Stimulated activated naive CD8-positive, alpha-beta T cell treated with anti-CD3 and anti-CD28 coated beads, Interleukin-15, Interleukin-2, amounts not matched to agents 100 U/mL and 50 U/mL, for 24 hours (primary cell): ENCODE measurements at places on chromosomes 3 and 15.
A peak's percentile ranks its signal among the peaks of the same experiment; 100 is the strongest.

DNA sequence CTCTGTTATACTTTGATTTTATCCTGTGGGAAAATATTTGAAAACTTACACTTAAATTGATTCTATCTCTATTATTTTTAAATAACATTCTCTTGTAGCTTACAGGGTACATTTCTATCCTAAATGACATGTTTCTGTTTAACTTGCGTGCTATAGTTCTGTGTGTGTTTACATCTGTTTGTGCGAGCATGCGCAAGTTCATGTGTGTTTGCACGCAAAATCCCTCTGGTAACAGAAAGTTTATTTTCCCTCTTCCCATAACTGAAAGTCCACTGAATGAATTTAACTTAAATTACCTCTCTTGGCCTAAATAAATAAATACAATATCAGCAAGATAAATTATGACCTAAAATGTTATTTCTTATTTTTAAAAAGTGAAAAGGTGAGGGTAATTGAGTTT lies 117.3 kb upstream of the NEO1 start:
- no peak for DNase-seq

- no peak for DNase-seq
These were observed 233.8 kb downstream of the NTRK3 start for GRCh38 chr15:88022716-88023115.

- DNase-seq: no peak
These were observed 23.8 kb downstream of the ARHGEF26 start for GRCh38 chr3:154144825-154145465.

DNA sequence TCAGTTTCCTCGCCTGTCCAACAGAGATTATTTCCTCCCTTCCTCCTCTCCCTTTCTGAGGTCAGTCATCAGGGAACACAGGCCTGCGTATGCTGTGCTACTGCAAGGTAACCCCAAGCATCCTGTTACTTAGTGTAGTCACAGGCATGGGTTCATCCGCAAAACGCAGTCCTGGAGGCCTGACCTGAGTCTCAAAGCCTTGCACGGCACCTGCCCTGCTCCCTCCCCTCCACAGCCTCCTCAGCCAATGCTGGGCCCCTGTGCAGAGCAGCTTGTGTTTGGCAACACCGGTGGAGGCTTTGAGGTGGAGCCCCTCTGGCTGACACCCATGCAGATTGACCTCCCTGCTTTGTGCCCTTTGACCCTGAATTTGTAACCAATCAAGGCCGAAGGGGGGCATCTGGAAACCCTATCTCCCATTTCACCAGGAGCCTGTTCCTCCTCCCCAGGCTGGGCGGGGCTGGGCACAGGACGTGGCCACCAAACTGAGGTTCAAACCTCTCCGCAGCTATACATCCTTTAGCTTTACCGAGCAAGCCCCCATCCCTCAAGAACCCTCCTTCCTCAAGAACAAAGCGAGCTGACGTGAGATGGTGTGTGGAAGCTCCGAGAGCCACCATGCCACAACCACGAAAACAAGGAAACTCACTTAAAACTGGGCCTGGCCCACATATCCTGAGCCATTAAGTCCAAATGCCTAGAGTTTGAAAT lies 21.5 kb downstream of the TKT start:
- DNase-seq: no peak

DNA sequence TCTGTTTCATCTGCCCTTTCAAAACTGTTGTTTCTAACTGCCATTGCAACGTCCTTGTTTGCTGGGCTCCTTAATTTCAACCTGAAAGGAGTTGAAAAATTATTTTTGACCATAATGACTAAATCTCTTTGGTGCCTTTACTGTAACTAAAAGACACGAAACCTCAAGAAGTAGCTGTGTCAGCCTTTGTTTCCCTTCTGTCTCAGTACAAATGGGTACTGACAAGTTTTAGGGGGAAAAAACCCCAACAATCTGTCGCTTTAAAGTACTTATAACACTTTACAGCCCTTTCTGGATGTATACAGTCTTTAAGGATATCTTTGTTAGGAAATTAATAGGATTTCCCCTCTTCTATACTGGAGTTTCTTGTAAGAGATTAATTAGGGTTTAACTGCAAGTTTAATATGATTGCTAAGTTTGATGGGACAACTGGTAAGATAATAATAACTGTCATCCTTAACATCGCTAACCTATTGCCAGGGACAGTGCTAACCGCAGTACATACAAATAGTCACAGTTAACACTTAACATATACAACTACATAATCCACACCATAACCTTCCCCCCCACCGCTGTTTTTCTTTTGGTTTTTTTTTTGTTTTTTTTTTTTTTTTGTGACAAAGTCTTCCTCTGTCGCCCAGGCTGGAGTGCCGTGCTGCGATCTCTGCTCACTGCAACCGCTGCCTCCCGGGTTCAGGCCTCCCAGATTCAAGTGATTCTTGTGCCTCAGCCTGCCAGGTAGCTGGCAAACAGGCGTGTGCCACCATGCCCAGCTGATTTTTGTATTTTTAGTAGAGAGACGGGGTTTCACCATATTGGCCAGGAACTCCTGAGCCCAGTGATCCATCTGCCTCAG lies 1.7 kb downstream of the GXYLT2 start:
- no peak for DNase-seq

GRCh38 chr3:155743606-155744005 lies 1.3 kb downstream of the PLCH1 start:
- DNase-seq: no peak

DNA sequence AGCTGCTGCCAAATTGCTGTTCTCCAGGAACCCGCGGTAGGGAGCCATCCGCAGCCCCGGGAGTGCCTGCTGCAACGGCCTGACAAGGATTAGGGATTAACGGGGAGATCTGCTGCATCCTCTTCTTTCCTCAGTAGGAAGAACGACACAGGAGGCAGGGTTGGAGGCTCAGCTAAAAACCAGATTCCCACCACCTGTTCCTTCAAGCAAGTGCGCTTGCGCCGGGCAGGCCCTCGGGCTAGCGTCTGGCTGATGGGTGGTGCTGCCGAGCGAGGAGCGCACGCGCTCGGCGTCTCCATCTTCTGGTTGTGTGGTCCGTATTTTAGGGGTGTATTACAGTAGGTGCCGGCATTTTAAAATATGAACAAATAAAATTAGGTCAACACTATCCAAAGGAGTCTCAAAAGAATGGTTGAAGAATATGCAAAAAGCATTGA lies 25.4 kb upstream of the SLC25A26 start:
- DNase-seq: peak; percentile 32

DNA sequence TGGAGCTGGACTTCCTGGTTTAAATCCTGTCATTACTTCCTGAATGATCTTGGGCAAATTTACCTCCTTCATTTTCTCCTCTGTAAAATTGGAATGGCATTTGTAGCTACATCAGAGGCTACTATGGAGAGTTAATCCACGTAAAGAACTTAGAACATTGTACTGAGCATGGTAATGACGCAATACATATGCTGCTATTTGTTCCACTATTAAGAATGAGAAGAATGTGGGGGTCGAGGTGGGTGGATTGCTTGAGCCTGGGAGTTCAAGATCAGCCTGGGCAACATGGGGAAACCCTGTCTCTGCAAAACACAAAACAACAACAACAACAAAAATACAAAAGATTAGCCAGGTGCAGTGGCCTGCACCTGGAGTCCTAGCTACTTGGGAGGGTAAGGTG lies 250.6 kb downstream of the RYR3 start:
- no peak for DNase-seq

GRCh38 chr3:189630767-189631372 lies 319 bp upstream of the TP63 start:
- DNase-seq: no peak
